ENCODE measurements at places on chromosomes 4 and X. TPM values are rescaled to one million over a fixed set of nuclear protein-coding genes. Genes with fewer than 3 reads are reported as not detected.

DNA sequence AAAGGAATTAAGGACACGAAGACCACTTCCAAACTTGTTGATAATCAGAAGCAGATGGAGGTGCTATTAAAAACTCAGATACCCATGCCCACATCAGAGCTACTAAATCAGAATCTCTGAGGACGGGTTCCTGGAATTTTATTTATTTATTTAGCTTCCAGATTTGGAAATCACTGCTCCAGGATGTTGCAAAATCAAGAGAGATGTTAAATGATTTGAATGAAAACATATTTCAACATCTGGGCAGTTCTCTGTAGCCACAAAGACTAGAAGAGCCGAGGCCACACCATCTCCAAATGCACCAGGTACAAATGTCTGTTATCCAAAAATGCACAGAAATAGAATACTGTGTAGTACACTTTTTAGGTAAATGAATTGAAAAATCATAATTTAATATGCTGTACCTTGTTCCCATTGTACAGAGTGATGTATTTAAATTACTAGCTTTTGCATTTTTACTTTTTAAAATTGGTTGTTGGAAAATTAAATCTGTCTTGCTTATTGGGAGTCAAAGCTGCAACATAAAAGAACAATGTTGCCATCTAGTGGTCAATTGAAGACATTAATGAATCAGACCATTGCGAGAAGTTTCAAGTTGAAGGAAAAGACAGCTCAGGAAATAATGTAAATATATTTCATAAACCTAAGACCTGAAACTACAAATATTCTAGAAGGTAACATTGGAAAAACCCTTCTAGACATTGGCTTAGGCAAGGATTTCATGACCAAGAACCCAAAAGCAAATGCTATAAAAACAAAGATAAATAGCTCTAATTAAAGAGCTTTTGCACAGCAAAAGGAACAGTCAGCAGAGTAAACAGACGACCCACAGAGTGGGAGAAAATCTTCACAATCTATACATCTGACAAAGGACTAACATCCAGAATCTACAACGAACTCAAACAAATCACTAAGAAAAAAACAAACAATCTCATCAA is 151.3 kb upstream of the TTC29 start:
- DNase-seq: no peak

GRCh38 chrX:39204945-39205344 is 403.7 kb downstream of the MID1IP1 start:
- DNase-seq: no peak

GRCh38 chr4:26953366-26953765 is 92.7 kb downstream of the STIM2 start:
- no peak for DNase-seq

DNA sequence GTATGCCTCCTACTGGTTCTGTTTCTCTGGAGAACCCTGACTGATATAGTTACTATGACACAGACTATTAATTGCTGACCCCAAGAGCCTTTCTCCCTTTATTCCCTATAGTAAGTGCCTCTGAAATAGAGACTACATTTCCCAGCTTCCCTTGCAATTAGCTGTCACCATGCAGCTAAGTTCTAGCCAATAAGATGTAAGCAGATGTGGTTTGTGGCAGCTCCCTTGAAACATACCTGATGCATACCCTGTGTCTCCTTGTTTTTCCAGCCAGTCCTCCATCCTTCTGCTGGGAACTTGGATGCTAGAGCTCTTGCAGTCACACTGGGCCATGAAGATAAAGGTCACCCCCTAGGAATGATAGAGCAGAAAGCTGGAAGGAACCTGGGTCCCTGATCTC is 9.7 kb upstream of the TMEM165 start:
- DNase-seq: no peak

GRCh38 chr4:20251031-20251795 is 492 bp upstream of the SLIT2 start:
- DNase-seq: no peak

DNA sequence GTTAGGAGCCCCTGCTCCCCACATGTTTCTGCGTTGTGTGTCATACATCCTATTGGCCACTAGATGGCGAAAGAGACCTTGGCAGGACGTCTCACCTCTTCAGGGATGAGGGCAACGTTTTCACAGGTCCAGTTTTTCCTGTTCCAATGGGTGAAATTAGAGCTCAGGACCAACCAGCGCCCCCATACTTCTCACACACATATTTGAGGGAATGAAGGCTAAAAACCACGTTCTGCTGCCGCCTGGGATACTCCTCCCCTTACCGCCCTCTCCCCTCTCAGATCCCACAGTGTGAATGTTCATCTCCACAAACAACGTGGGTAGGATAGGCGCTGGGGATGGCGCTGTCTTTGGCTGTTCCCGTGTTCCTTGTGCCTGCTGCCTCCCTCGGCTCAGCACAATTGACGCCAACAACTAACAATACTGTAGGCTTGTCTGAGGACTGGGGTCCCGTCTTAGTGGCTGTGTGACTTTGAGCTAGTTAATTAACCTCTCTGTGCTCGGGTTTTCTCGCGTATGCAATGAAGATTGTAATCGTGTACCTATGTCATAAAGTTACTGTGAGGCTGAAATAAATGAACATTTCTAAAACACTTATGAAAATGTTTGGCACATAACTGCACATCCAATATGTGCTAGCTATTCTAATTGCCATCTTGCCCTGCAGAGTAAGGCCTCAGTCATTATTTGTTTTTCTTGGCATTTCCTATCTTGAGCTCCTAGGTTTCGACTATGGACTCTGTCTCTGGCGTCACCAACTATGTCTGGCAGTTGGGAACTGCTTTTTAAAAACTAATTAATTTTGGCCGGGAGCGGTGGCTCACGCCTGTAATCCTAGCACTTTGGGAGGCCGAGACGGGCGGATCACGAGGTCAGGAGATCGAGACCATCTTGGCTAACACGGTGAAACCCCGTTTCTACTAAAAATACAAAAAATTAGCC is 181.3 kb upstream of the STK26 start:
- DNase-seq: peak; percentile 41

DNA sequence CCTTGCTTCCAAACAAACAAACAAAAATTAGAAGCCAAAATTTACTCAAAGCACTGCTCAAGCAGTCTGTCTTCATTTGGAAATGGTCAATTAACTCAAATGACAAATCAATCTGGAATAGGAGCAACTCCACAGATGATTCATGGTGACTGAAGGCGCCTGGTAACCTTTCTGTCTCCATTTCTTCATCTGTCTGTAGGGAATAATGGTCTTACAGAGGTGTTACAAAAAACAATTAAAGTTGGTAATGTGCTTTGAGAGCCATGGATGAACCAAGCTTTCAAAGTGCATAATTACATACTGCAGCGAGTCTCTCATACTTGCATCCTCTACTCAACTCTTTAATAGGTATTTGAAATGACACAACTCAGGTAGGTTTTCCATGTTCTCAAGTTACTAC is 38.3 kb upstream of the STAG2 start:
- no peak for DNase-seq

Gene TMEM35A
- polyA plus RNA-seq: 1.0 TPM
